ENCODE measurements at places on chromosomes 11 and 22.

GRCh38 chr22:24003887-24004286, 1.4 kb downstream of the GSTT4 start:
- no peak for DNase-seq

GRCh38 chr11:2746401-2747247, 46.8 kb upstream of the KCNQ1OT1 start:
- DNase-seq: peak; percentile 55

DNA sequence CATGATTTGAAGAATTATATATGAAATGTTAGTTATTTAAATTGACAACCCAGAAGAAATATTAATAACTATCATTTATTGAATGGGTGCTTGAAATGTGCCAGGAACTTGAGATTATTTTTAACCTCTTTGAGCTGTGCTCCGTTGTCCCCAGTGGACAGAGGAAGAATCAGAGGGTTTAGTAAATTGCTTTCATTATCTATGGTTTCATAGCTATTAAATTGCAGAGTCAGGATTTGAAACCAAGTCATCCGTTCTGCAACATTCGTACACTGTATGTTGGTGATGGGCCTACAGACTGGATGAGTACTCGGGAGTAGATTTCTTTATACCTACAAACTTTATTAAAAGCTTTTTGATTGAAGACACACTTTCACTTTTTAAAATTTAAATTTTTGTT, 4.9 kb downstream of the HSD17B12 start:
- DNase-seq: no peak

DNA sequence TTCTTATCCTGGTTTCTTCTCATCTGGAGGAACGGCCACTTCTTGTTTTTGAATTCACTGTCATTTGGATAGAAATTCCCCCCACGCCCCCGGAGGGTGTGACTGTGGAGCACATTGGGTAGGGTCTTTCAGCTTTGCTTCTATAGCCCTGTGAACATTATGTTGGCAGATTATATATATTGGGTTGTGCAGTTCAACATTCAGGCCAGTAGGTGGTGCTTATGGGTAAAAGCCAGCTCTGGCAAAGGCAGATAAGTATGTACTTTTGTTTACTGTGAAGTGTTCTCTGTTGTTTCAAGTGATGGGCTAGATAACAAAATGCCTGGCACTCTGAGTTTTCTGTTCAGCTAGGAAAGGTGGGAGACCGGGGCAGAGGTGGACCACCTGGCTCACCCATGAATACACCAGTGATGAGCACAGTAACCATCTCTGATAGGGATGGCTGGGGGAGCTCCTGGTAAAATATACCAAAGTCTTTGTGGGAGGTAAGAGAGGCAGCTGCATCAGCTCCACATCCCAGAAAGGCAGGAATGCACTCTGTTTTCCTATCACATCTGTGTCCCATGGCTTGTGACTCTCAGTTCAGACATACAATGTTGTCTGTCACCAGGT, 1348.2 kb upstream of the RAG2 start:
- DNase-seq: no peak

GRCh38 chr11:124900464-124900863, 2.8 kb upstream of the ROBO4 start:
- DNase-seq: no peak

DNA sequence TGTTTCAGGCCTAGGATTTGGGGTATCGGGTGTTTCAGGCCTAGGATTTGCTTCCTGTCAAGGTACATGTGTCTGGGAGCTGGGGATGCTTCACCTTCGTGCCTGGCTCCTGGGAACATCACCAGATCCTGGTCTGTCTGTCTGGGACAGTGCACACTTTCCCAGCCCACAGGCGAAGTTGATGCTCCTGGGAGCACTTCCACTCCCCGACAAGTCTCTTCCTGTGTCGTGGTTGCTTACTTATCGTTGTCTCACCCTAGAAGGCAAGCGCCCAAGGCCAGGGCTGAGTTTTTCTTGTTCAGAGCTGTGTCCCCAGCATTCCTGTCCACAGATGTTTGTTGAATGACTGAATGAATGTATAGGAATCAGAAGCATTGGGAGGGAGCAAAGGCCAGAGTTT, 71.5 kb downstream of the LINC01488 start:
- peak; percentile 41 for DNase-seq

DNA sequence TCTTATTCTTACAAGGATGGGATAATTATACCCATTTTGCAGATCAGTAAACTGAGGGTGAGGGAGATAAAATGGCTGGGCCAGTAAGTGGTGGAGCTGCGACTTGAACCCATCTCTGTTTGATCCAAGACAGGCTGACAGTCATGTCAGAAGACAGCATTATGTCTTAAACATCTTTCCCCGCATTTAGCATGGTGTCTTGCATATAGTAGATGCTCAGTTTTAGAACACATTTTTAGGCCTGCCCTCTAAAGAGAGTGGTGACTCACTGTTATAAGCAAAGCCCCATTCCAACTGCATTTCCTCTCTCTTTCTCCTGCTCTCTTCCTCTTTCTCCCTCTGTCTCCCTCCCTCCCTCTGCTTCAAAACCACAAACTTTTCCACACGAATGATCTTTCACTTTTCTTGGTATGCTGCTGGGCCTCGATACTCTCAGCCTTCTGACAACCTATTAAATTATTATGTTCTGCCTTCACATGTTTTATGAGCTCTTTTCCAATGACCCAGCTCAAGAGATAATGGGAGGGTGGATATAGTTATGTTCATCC, 25.2 kb downstream of the CWC15 start:
- no peak for DNase-seq

- DNase-seq: no peak
Measured at GRCh38 chr11:70914496-70914895, 337.9 kb downstream of the SHANK2 start.

DNA sequence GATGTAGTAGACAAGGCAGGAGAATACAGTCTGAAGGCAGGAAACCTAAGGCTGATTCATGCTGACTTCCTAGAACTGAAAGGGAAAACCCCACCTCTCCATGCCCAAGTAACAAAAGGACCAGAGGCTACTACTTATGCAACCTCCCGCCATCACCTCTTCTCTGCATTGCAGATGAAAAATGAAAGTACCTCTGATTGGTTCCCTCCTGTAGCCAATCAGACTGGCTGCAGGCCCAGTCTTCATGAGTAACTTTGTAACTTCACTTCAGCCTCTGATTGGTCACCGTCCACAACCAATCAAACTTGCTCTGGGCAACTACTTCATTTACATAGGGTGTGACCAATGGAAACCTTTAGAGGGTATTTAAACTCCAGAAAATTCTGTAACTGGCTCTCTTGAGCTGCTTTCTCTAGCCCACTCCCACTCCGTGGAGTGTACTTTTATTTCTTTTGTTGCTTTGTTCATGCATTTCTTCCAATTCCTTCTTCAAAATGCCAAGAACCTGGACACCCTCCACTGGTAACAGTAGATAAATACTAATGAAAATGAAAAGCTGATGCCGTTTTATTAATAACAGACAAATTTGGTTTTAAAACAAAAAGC, 5.2 kb upstream of the MAP6 start:
- no peak for DNase-seq

- no peak for DNase-seq
Measured at GRCh38 chr22:19604711-19605268, 80.6 kb upstream of the CLDN5 start.

GRCh38 chr11:14673421-14673820, 29.8 kb downstream of the PDE3B start:
- no peak for DNase-seq

- no peak for DNase-seq
Measured at GRCh38 chr11:59865031-59865430, 1.3 kb downstream of the TCN1 start.

DNA sequence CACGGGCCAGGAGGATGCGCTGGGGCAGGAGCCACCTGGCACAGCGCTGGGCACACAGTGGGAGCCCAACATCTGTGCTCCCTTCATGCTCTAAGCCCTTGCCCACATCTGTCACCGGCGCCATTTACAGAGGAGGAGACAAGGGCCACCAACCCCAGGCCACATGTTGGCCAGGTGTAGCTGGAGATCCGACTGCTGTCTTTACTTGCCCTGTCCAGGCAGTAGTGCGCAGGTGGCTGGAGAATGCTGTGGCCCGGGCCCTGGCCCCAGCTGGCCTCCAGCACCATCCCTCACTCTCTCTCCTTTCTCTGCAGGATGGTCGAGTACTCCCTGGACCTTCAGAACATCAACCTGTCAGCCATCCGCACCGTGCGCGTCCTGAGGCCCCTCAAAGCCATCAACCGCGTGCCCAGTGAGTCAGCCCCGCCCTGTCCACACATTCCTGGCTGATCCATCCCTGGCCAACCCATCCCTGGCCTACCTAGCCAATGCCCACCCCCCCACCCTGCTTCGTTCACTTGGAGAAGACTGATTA, 48.5 kb downstream of the CACNA1I start:
- DNase-seq: no peak
